ENCODE measurements at places on chromosomes 11 and 22.

- DNase-seq: no peak
These were observed 90.1 kb upstream of the B3GAT1 start for GRCh38 chr11:134502153-134502550.

DNA sequence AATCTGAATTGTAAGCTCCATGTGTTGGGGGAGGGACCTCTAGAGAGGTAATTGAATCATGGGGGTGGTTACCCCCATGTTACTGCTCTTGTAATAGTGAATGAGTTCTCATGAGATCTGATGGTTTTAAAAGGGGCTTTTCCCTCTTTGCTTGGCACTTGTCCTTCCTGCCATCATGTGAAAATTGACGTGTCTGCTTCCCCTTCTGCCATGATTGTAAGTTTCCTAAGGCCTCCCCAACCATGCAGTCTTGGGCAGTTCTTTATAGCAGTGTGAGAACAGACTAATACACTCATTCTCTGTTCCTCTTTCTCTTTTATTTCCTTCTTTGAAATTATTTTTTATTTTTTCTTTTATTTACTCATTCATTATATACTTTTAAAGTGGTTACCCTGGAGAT is 239.4 kb downstream of the CSNK2A3 start:
- DNase-seq: no peak

- DNase-seq: no peak
These were observed 414.8 kb downstream of the BUD13 start for GRCh38 chr11:116357784-116358544.

DNA sequence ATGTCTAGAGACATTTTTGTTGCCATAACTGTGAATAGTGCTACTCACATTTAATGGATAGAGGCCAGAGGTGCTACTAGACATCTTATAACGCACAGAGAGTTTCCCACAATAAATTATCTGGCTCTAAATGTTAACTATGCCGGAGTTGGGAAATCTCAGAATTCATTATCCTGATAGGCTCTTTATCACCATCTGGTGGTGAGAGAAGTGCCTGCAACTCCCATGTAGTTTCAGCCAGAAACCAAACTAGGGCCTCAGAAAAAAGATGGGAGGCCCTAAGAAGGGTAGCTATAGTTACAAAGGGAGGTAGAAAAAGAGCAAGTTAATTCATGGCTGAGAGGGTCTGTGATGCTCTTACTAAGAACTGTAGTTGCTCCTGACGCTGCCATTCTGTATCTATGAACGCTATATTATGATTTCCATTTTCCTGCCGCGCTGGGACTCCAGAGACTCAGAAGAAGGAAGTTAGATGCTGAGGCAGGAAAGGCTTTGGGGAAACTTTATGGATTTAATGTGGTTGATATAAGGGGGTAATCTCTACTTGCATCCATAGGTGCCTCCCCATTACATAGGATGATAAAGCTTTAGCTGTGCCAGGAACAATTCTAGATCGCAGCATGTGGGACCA is 22.9 kb upstream of the MRPL17 start:
- peak; percentile 57 for DNase-seq

DNA sequence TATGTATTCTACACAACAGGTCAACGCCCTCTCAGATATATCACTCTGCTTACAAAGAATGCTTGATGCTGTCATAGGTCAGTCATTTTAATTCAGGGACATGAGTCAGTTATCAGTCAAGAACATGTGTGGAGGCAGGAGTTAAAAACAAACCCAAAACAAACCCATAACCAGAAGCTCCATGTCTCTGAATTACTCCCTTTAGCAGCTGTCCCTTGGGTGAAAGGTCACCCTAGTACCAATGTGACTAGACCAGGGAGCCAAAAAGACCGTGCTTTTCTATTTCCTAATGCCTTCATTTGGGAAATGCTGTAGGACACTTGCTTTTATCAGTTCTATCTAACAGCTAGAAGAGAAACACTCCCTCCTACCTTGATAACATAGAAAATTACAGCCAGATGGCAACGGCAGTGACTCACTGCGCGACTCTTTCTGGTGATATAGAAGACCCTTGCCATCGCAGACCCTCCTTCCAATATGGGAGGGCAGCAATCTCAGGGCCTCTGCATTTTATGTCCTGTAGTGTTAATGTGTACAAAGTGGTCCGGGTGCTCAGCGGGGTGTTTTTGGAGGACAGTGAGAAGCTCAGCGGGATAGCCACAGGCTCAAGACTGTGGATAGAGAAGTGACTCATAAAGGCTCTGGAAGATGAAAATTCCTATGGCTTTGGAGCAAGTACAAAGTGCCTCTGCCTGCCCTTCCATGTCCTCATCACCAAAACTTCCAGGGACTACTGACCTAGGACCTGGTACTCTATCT is 24.8 kb downstream of the APOL5 start:
- DNase-seq: peak; percentile 89

GRCh38 chr22:29503811-29504372 is 23.9 kb downstream of the NEFH start:
- DNase-seq: peak; percentile 53
